ENCODE measurements at places on chromosomes 4 and X.

DNA sequence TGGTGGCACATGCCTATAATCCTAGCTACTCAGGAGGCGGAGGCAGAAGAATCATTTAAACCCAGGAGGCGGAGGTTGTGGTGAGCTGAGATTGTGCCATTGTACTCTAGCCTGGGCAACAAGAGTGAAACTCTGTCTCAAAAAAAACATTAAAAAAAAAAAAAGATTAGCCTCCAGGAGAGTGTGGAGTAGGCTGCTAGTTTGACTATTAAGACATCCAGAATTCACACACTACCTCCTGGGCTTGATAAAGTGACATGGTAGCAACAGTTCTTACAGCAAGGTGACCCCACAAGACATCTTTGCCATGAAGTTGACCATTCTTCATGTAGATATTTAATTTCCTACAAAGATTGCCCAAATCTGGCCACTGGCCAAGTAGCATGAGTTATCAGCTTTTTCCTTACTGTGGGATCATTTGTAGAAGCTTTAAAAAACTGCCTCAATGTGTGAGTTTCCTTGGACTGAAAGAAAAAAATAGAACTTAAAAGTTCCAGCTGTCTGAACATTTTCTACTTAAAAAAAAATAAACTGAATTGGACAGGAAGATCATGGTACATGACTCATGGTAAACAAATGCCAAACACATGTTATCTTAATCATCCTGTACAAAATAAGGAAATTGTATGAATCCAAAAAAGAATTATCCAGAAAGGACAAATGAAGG is 35.3 kb upstream of the SPRY1 start:
- no peak for DNase-seq

GRCh38 chr4:182805321-182805720 is 111.9 kb downstream of the DCTD start:
- DNase-seq: no peak

- no peak for DNase-seq
Measured at GRCh38 chrX:15860921-15861320, 6.3 kb upstream of the AP1S2 start.

DNA sequence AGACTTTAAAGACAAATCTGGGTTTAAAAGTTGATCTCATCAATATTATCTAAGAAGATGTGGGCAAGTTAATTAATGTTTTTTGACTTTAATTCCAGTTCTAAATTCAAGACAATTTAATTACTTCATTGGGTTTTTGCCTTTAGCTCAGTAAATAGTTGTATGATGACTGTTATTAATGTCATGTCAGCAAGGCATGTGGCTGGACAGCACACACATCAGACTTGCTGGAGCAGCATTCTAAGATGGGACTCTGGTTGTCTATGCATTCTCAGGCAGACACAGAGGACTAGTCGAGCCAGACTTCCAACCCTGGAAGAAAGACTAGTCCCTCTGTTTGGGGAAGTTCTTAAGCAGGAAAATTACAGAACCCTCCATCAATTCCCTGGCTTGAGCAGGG is 180.7 kb upstream of the GK2 start:
- no peak for DNase-seq

DNA sequence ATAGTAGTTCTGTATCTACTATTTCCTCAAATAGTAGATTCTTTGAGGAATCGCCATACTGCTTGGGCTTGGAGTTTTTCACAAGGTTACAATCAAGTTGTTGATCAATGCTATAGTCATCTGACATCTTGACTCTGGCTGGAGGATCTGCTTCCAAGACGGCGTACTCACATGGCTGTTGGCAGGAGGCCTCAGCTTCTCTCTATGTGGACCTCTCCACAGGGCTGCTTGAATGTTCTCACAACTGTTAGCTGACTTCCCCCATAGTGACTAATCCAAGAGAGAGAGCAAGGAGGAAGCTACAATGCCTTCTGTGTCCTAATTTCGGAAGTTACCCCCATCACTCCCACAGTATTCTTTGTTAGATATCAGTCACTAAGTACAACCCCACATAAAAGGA is 10.3 kb downstream of the EGFL6 start:
- no peak for DNase-seq

DNA sequence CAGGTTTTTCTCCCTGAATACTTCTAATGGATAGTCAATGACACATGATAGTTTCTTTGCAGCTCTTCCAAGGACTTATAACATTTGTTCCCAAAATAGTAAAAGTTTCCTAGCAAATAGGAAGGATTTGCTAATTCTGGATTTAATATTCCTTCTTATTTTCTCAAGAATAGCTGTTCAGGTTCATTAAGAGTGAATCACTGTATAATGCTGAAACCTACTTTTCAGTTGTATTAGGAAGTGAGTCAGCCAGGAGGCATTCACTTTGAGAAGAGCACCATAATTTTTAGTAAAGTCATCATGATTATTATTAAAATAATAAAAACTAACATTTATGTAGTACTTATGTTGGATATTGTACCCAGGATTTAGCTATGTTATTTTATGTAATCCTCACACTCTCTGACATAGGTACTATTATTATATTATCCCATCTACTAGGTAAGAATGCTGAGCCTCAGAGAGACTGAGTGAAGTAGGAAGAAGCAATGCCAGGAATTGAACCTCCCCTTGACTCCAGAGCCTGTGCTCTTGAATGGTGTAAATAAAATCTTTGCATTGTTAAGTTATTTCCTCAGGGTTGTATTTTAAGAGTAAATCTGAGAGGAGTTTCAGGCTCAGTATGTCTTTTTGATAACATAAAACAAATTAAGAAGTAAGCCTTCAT is 114.8 kb downstream of the REELD1 start:
- DNase-seq: no peak

DNA sequence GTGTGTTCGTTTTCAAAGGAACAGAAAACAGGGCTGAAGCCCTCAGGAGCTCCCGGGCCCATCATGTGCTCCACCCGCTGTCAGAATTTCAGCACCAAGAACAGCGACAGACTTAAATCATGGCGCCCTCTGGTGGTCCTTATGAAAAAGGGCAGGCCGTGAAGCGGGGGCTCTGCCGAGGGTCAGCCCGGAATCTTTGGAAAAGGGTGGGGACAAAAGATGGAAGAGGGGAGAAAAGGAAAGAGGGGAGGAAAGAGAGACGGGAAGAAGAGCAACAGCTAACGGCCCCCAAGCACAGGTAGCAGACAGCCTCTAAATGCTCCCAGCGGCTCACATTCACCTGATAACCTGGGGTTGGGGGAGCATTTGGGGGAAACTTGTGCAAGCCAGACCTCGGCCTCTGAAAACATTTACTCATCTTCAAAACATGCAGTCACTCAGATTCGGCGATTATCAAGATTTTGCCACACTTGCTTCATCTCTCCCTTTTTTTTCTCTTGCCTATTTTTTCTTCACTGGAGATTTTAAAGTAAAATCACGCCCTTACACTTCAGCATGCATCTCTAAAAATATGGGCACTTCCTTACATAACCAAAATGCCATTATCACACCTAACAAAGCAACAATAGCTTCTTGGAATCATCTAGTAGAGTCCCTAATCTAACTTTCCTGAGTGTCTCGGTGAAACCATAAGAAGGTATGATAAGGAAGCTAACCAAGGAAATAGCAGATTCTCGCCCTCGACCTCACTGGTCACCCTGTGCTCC is 28.1 kb upstream of the MAN2B2 start:
- DNase-seq: peak; percentile 18

DNA sequence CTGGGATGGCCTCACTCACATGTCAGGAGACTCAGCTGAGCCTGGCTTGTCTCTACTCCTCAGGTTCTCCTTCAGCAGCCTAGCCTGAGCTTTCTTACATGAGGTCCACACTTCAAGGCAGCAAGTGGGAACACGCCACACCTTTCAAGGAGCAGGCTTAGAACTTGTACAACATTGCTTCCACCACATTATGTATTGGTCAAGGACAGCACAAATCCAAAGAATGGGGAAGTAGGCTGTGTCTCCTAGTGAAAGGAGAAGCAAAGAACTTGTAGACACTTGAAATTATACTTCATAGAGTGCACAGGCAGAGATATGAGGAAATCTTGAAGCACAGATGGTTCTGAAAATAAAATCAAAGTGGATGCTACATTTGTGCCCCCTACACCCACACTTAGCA is 120.9 kb upstream of the NOCT start:
- DNase-seq: no peak

DNA sequence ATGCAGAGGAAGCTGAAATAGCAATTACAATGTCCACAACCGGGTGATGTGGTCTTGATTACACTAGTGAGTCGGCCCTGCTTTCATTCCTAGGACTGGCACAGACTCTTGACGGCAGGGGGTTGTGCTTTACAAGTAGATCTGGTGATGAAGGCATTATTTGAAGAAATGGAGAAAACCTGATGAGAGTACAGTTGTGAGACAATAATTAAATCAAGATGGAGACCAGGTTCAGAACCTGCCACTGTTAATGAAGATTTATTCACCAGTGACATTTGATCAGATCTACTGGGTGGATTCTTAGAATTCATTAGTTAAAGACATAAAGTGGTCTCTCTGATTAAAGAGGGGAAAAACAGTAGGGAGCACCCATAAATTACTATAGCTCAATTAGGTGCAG is 747.2 kb downstream of the STPG2 start:
- DNase-seq: no peak

DNA sequence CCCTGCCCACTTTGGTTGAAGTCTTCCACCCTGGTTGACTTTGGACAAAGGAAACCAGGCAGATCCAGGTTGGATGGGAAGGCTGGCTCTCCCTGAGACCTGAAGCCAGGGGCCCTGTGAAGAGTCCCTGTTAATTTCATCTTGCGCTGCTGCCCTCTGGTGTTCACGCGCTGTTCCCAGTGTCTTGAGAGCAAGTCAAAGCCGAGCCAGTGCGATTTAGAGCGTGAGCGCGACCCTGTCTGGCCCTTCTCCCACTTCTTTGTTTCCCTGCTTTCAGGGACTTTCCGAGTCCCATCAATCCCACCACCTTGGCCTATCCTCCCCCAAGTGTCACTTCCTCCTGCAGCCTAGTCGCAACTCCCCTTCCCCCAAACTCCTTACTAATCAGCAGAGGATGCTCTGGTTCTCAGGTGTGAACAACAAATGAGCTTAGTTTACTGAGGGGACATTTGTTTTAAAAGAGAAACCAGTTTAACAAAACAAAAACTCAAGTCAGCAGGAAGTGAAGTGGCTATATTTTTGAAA is 25.8 kb upstream of the CHRNA9 start:
- peak; percentile 86 for DNase-seq

DNA sequence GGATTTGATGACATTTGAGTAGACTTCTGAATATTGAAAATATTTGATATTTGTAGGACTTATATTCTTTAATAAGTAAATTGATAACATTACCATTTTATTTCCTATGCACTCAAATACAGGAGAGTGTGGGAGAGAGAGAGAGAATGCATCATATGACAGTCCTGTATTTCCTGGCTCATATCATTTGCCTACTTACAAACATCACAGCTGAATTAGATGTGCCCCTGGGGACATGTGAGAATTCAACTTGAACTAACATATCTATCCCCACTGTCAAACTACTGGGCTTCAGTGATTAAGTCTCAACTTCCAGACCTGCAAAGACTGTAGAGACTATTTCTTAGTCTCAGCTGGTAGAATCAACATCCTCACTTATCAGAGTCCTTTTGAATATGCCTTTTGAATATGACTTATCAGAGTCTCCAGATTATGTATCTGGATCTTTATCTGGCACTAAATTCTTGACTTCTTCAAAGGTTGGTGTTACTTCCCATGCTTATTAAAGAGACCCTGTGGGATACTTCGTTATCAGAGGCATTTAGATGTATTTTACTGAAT is 75.5 kb downstream of the PABPC4L start:
- DNase-seq: no peak

- DNase-seq: no peak
Measured at GRCh38 chrX:40474645-40475044, 106.1 kb upstream of the ATP6AP2 start.

DNA sequence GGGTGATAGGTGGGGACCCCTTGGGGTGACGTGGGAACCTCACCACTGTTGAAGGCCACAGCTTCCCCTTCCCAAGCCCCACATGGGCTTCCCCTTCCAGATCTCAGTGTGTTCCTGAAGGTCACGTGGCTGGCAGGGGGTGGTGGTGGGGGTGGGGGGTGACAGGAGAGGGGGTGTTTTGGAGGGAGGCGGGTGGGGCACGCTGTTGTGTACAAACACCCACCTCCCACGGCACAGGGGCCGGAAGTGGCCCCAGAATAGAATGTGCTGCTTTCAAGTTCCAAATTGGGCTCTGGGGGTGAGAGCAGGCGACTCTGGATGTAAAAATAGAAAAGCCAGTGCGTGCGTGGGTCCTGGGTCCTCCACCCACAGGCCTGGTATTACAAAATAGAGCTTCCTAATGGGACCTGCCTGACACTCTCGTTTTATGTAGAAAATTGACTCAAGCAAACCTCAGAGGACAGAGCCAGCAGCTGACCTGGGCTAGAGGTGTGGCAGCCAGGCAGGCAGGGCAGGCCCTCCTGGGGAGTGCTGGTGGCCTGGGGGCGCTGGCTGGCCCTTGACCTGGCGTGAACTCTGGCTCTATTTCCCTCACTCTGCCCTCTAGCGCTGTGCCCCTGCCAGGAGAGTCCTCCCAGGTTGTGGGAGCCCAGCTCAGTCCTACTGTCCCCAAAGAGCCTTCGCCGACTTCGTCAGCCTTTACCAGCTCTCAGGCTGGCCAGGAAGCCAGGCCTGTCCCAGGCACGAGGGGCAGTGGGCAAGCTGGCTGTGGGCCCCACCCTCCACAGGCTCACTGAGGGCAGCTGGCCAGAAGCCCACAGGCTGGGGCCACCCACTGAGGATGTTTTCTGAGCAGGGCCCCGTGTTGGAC is 5.4 kb upstream of the SH3BP2 start:
- DNase-seq: peak; percentile 41

DNA sequence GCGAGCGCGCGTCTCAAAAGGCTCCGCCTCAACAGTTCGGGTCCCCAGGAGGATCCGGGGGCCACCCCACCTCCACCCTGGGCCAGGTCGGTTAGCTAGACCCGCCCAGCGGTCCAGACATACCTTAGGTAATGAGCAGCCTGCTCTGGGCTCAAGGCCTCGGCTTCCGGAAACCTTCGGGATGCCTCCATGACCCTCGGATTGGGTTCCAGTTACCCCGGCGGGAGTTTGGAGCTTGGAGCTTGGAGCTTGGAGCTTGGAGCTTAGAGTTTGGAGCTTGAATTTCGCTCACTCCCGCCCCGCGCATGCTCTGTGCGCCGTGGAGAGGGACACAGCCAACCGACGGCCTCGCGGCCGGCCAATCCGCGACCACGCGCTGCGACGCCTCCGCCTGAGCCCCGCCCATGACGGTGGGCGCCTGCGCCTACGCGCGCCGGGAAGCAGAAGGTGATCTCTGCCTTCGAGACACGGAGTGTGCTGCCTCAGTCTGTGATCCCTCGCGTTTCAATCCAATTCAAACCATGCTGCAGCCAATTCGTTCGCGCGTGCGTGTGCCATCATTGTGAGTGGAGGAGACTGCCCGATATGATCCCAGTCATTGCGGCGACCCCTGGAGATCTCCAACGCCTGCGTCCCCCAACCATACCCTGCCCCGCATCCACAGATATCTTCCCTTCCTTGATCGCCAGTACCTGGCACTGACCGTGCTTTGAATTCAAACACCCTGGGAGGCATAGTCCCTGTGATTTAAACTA is at the start of gene ERCC6L:
ERCC6L (minus strand) TSS at position 307 of the 755 bp plus-strand sequence; CDS start at position 191, 116 bp downstream.
- peak; percentile 75 for DNase-seq

GRCh38 chr4:181018913-181019312 is 1224.3 kb upstream of the TENM3 start:
- no peak for DNase-seq

- DNase-seq: no peak
Measured at GRCh38 chr4:2849267-2850152, 5.9 kb downstream of the ADD1 start.
